ENCODE measurements at places on chromosomes 1 and 21. TPM values are rescaled to one million over a fixed set of nuclear protein-coding genes. Genes with fewer than 3 reads are reported as not detected.
A peak's percentile ranks its signal among the peaks of the same experiment; 100 is the strongest.

GRCh38 chr1:40984066-40984465 is 4.6 kb downstream of the CTPS1 start:
- peaks cover 58% of the 10 kb centered on the region for H3K4me1 ChIP-seq

GRCh38 chr1:91245435-91245834 is 159.2 kb downstream of the HFM1 start:
- no peaks in the 10 kb centered on the region for H3K4me1 ChIP-seq
- peaks cover 6% of the 10 kb centered on the region for H3K27me3 ChIP-seq
- DNase-seq = no peak
- no peak overlapping the region for H3K4me3 ChIP-seq

TNFRSF4 gene
- 0.59 TPM for total RNA-seq

GRCh38 chr1:4312024-4312423 is 342.4 kb upstream of the AJAP1 start:
- DNase-seq = no peak
- no peak overlapping the region for H3K27ac ChIP-seq
- no peak overlapping the region for H3K4me3 ChIP-seq
- no peaks in the 10 kb centered on the region for H3K27me3 ChIP-seq
- no peaks in the 10 kb centered on the region for H3K36me3 ChIP-seq

DNA sequence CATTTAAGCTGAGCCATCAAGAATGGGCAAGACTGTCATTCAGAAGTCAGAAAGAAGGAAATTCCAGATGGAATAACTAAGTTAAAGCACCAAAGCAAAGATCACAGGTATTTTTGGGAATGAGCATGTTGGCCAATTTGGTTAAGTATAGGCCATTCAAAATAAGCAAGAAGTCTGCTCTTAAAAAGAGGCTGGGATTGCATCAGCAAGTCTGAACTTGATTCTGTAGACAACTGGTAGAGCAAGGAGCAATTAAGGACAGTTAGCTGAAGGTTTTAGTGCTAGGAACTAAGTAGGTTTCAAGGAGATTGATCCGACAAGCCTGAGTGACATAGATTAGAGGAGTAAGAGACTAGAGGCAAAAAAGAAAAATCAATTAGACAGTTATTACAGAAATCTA is 8.4 kb downstream of the ANKRD45 start:
- peak overlapping the region; percentile 8 for H3K27ac ChIP-seq
- H3K4me1 ChIP-seq = no peaks in the 10 kb centered on the region
- H3K27me3 ChIP-seq = no peaks in the 10 kb centered on the region
- no peak overlapping the region for H3K4me3 ChIP-seq
- peaks cover 1% of the 10 kb centered on the region for H3K36me3 ChIP-seq
- no peak for DNase-seq

CAMSAP2 gene
- 51.7 TPM for total RNA-seq

DNA sequence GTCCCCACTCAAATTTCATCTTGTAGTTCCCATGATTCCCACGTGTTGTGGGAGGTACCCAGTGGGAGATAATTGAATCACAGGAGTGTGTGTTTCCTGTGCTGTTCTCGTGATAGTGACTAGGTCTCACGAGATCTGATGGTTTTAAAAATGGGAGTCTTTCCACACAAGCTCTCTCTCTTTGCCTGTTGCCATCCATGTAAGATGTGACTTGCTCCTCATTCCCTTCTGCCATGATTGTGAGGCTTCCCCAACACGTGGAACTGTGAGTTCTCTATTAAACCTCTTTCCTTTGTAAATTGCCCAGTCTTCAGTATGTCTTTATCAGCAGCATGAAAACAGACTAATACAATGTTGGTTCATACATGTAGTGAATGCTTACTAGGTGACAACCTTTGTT is 163.2 kb upstream of the PALMD start:
- peaks cover 2% of the 10 kb centered on the region for H3K36me3 ChIP-seq
- no peak overlapping the region for H3K27ac ChIP-seq
- H3K4me3 ChIP-seq = no peak overlapping the region
- H3K4me1 ChIP-seq = no peaks in the 10 kb centered on the region

PKP1 gene
- total RNA-seq = 4.0 TPM

VWA1 gene
- total RNA-seq = 27.2 TPM

WNT9A gene
- 2.7 TPM for total RNA-seq

RNF2 gene
- total RNA-seq = 23.2 TPM

- no peaks in the 10 kb centered on the region for H3K4me1 ChIP-seq
- no peak overlapping the region for H3K4me3 ChIP-seq
- no peak overlapping the region for H3K27ac ChIP-seq
- peaks cover 3% of the 10 kb centered on the region for H3K36me3 ChIP-seq
- H3K27me3 ChIP-seq = peaks cover 17% of the 10 kb centered on the region
- no peak for DNase-seq
Observed at GRCh38 chr1:206566999-206567398, 45.3 kb downstream of the EIF2D start.

SGIP1 gene
- 31.8 TPM for total RNA-seq

GRCh38 chr21:28393279-28393678 is 599.4 kb downstream of the LTN1 start:
- no peak overlapping the region for H3K4me3 ChIP-seq
- peaks cover 2% of the 10 kb centered on the region for H3K27me3 ChIP-seq
- DNase-seq = no peak
- H3K36me3 ChIP-seq = no peaks in the 10 kb centered on the region
- H3K27ac ChIP-seq = no peak overlapping the region

DNA sequence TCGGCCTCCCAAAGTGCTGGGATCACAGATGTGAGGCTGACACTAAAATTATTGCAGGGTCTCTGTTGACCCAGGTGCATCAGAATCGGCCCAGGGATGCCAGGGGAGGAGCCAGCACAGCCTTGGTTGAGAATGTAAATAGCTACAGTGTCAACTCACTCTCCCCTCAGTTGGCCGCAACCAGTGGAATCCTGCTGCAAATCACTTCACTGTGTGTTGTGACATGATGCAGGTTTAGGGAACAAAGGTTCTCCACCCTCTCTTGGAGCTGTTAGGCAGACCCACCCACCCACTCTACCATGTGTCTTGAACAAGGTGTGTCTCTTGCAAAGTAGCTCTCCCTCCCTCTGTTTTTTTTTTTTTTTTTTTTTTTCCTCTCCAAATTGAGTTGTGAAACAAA is 60.5 kb upstream of the SOD1 start:
- peaks cover 3% of the 10 kb centered on the region for H3K36me3 ChIP-seq
- H3K27ac ChIP-seq = no peak overlapping the region
- H3K4me3 ChIP-seq = no peak overlapping the region

- peaks cover 51% of the 10 kb centered on the region for H3K4me1 ChIP-seq
- no peak overlapping the region for H3K27ac ChIP-seq
- no peak overlapping the region for H3K4me3 ChIP-seq
- no peaks in the 10 kb centered on the region for H3K27me3 ChIP-seq
Observed at GRCh38 chr1:167276969-167277368, 56.3 kb downstream of the POU2F1 start.

- H3K27me3 ChIP-seq = no peaks in the 10 kb centered on the region
- H3K4me3 ChIP-seq = peak overlapping the region; percentile 65
- peak overlapping the region; percentile 58 for H3K27ac ChIP-seq
- peaks cover 7% of the 10 kb centered on the region for H3K4me1 ChIP-seq
- no peaks in the 10 kb centered on the region for H3K36me3 ChIP-seq
- no peak for DNase-seq
Observed at GRCh38 chr1:50873458-50874187, 86.4 kb downstream of the FAF1 start.

DIO1 gene
- not detected for total RNA-seq

DNA sequence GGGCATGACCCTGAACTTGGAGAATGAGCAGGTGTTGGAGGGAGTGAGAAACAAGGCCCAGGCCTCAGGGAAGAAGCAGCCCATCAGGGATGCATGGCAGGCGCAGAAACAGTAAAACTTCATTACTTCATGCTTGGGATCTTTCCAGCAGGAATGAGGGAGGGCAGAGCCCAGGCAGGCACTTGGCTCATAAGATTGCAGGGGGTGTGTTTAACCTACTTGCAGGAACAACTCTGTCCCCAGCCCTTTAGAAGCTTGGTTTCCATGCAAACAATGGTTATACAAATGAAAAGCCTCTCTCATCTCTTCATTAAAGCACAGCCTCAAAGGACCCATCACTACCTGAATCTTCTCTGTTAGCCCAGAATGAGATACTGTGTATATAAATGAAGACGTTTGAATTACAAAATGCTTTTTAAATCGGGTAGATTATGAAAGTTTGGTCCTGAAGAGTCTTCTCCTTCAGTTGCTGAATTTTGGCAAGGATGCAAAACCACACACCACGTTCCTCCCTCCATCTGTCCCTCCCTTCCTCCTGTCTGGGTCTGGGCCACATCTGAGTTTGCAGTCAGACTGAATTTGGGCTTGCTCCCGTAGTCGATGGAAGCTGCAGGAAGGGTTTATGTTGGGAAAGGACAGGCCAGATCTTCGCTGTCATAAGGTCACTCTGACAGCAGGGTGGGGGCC is 154.4 kb upstream of the KLHDC7A start:
- peaks cover 2% of the 10 kb centered on the region for H3K27me3 ChIP-seq
- H3K4me3 ChIP-seq = no peak overlapping the region
- H3K4me1 ChIP-seq = no peaks in the 10 kb centered on the region
- no peak overlapping the region for H3K27ac ChIP-seq
- no peaks in the 10 kb centered on the region for H3K36me3 ChIP-seq

GRCh38 chr1:55277377-55278130 is 62.4 kb upstream of the USP24 start:
- peak overlapping the region; percentile 53 for H3K27ac ChIP-seq
- DNase-seq = no peak
- H3K4me1 ChIP-seq = peaks cover 40% of the 10 kb centered on the region
- no peak overlapping the region for H3K4me3 ChIP-seq
- H3K27me3 ChIP-seq = peaks cover under 1% of the 10 kb centered on the region

DNA sequence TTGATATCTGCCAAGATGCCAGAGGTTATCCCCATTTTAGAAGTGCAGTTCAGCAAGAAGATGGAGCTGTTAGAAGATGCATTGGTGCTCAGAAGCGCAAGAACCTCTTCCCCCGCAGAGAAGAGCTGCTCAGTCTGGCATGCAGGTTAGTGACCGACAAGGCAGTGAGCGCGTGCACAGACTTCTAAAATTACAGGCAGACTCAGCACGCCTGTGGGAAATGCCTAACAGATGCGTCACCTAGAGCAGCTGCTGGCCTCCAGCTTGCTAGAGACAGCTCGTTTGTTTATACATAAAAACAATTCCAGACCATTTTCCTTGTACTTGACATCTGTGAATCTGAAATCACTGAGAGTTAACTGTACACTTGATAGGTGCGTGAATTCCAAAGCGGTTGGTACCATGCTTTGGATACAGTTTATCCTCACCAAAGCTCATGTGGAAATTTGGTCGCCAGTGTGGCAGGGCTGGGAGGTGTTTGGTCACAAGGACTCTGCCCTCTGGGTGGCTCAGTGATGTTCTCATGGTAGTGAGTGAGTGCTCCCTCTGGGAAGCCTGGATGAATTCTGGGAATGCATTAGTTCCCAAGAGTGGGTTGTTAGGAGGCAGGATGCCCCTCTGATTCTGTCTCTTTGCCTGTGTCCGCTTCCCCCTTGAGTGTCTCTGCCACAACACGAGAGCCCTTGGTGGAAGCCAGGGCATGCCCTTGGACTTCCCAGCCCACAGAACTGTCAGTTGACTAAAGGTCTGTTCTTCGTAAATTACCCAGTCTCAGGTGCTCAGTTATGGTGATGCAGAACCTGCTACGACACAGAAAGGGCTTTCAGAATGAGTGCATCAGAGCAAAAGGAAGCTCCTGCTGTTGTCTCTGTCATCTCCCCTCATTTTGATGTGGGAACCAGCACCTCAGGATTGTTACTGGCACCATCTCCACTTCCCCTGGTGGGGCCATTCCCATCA is 24.4 kb downstream of the SNAP47 start:
- peaks cover 2% of the 10 kb centered on the region for H3K36me3 ChIP-seq
- H3K27me3 ChIP-seq = no peaks in the 10 kb centered on the region
- H3K4me3 ChIP-seq = no peak overlapping the region

DNA sequence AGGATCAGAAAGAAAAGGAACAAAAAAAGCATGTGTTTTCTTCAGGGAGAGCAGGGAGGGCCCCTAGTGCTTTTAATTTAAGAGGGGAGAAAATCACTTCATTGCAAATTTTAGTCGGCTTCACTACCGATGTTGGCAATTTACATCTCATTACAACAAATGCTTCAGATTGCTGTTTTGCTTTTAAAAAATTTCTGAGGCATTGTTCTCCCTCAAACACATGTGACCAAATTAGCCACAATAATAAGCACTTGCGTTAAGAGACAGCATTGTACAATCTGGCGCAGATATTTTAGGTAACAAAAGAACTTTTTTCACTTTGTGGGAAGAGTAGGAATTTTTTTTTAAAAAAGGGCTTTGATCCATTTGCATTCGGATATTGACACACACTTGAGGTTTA is 29.8 kb downstream of the BEND5 start:
- no peak for DNase-seq
- H3K4me3 ChIP-seq = no peak overlapping the region
- no peak overlapping the region for H3K27ac ChIP-seq
- no peaks in the 10 kb centered on the region for H3K27me3 ChIP-seq
- H3K36me3 ChIP-seq = peaks cover 3% of the 10 kb centered on the region

Data from chondrocyte (in vitro differentiated cells).